Left lobe of liver (tissue), 2 donors: ENCODE measurements at places on chromosomes 5 and 9.
A peak's percentile ranks its signal among the peaks of the same experiment; 100 is the strongest.

DNA sequence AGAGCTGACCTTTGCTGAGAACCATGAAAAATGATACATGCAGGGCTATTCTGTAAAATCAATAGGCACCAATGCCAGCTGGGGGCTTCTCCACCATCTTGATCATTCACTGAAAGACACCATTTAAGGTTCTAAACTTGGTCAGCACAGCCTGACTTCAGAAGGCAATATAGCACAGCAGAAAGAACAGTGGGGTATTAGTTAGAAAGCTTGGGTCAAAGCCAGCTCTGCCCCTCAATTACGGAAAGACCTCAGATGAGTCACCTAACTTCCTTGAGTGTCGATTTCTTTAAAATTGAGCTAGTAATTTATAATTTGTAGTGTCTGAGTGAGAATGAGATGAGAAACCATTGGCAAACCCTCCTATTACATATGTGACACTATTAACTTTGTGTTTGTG, 3.4 kb downstream of the TNC start:
- DNase-seq, result no peak

DNA sequence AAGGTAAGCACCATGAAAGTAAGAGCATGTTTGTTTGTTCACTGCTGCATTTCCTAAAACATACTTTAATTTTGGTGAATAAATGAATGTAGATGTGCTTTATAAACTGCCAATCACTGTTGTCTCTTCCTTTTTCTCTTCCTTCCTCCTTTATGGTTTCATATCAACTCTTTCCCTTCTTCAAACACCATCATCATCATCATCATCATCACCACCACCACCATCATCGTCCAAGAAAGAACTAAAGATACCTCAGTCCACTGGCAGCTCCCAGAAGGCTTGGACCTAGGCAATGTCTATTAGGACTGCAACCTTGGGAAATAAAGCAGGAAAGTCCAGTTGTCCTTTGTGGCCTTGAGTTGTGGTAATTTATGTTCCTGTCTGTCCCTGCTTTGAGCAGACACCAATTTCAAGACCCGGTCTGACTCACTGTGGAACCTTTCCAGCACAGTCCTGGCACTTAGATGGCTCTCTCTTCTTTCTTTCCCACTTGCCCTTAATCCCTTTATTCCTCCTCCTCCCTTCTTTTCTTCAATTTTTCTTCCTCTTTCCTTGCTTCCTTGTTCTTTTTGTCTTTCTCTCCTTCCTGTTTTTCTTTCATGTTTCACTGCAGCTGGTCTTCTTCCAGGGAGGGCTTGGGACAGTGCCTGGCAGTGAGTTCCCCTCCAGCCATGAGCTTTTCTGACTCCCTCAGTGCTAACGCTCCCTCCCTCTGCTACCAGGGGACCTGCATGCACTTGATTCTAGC, 99.3 kb downstream of the ANGPTL2 start:
- no peak for DNase-seq

GRCh38 chr5:171825051-171825450, 39.4 kb downstream of the SMIM23 start:
- DNase-seq, result no peak

- no peak for DNase-seq
Observed at GRCh38 chr5:73354406-73354805, 94.2 kb downstream of the FOXD1 start.

DNA sequence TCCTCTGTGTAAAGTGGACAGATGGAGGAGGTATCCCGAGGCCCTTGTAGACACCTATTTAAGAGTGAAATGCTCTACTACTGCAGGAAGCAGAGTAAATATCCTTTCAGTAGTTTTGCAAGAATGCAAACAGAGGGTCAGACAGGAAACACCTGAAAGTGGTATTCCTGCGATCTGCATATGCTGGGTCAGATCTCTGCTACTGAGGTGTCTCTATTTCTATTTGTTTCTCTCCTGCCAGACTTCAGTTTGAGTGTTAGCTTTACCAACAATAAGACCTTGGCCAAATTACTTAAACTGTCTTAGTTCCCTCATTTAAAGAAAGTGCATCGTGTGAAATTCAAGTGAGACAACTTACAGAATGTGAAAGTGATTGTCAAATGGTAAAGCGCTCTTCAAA, 47.6 kb downstream of the JAKMIP2 start:
- no peak for DNase-seq

GRCh38 chr5:36277521-36278176, 24.1 kb downstream of the RANBP3L start:
- no peak for DNase-seq

DNA sequence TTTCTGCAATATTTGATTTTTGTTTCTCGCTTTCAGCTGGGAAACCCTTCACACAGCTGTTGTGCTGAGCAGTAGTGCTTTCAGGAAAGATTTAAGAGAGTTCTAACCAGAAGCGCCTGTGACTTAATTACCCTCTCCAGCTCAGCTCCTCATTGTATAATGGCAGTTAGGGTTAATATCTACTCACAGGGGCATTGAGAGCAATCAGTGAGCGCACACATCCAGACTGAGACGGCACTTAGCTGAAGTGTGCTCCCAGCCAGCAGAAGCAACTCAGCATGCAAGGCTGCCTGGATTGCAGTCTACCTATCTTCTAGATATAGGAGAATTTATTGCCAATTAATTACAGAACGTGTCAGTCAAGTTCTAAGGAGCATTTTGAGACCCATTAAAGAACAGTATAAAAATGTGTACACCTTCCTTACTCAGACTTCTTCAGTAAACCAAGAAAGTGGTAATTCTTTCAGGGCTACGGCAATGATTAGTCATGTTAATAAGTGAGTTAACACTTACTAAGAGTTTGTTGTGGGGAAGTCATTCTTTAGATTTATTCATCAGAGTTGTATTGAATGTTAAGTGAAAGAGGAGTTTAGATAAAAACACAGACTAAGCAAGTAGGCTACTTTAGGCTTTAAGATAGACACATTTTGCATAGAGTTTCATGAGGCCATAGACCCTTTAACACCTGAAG, 111.7 kb upstream of the PCAT7 start:
- DNase-seq, result no peak

DNA sequence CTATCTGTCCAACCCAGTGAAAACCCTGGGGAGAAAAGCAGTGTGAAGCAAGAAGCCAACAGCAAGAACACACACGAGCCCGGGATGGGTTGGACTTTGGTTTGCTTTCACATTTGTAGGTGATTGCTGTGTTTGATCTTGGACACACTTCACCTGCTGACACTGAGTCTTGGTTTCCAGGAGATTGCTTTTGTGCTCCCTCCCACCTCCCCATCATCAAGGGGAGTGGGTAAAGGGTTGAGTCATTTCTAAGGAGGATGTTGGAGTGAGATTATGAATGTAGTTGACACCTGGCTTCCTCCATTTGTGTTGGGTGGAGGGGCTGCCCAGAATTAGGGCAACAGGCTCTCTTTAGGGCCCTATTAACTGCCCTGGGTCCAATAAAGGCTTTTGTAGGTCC, 37.5 kb downstream of the ANKDD1B start:
- DNase-seq, result no peak

GRCh38 chr9:1916655-1917054, 98.5 kb upstream of the SMARCA2 start:
- no peak for DNase-seq

DNA sequence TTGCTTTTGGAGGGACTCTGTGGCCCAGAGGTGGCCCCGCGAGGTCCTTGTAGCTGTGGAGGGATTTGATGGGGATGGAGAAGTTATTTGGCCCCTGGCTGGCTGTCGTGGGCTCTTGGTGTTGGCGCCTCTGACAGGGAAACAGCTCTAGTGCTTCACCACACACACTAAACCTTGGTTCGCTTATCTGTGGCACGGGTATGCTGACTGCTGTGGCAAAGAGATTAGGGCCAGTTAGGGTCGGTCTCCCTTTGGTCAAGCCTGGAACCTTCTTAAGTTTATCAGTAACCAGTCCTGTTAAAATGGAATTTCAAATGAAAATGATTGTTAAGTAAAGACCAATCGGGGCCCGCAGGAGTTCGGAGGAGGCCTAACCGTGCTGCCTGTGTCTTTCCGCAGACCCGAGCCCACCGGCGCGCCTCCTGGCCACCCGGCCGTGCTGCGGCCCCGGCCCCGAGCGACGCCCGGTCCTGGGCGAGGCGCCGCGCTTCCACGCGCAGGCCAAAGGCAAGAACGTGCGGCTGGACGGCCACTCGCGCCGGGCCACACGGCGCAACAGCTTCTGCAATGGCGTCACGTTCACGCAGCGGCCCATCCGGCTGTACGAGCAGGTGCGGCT, 28.4 kb downstream of the NEURL1B start:
- DNase-seq, result no peak

DNA sequence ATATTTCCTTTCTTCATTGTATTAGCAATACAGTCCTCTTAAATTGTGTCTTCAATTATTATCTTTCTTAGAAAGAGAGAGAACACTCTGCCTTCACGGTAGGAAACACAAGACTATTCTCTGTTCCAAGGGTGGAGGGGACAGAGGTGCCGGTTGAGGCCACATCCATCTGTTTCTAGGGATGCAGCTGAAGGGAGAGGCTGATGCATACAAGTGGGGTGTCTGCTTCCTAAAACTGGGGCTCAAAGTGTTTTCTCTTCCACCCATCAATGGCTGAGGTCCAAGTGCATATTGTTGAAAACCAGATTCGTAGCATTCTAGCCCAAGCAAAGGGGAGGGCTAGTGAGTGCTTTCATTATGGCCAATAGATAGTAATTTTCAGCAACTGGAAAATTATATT, 9.5 kb downstream of the IRX2 start:
- DNase-seq, result no peak

DNA sequence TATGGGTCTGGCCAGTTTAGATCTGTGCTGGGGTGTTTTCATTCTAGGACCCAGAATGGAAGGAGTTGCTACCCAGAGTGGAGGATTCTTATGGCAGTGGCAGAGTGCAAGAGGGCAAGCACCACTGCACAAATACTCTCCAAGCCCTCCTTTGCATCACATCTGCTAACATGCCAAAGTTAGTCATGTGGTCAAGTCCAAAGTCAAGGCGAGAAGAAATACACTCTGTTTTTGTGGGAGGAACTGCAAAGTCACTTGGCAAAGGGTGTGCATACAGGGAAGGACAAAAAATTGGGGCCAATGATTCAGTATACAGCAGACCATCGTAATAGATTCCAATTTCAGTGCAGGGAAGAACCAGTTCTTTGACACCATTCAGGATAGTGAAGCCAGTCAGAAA, 43.9 kb upstream of the HMGCS1 start:
- peak; percentile 69 for DNase-seq

DNA sequence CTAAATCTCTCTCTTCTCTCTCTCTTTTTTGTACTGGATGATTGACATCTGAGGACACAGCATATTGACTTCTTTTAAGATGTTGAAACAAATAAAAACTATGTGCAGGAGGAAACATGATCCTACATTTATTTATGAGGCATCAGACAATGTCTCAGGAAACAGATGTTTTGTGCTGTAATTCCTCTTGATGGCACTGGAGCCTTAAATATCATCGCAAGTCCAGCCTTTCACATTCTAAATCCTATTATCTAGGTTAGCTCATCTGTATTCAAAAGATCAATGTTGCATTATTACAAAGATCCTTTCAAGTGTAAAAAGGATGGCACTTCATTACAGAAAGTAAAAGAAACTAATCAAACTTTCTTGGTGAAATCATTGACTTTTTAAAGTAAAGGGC, 63.9 kb downstream of the MAT2B start:
- DNase-seq, result no peak

GRCh38 chr9:113564498-113565237, 101.1 kb downstream of the RGS3 start:
- DNase-seq, result no peak

GRCh38 chr9:21801683-21802417, 586 bp upstream of the MTAP start:
- peak; percentile 73 for DNase-seq

GRCh38 chr5:75152860-75153259, 83.8 kb downstream of the ANKRD31 start:
- no peak for DNase-seq

DNA sequence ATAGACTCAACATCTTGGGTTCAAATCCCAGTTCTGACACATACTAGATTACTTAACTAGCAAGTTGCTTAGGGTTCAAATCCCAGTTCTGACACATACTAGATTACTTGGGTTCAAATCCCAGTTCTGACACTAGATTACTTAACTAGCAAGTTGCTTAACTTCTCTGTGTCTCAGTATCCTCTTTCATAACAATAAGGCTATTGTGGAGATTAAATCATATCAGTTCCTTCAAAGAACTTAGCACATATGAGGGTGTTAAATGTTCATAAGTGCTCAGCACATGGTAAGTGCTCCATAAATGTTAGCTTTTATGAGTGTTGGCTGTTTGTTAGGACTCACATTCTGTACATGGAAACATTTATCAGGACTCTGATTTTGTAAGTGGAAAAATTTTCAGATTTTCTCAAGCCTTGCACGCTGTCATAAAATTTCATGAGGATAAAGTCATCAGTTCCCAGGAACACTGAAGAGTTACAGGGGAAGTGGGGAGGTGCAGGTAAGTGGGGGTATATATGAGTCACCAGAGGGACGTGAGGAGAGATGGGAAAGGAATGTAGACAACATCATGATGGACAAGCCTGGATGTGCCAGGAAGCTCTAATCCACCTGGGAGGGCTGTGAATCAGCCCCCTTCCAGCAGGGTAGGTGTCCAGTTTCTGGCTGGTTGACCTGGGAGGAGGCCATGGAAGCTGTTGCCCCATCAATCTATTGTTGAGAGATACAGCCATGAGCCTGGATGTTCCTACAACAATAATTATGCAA, 532.2 kb upstream of the WWC1 start:
- DNase-seq, result no peak

- DNase-seq, result no peak
Observed at GRCh38 chr9:116980582-116981120, 293.5 kb downstream of the TRIM32 start.
